AG04450 (cell line): ENCODE measurements at places on chromosomes 2 and 18.

DNA sequence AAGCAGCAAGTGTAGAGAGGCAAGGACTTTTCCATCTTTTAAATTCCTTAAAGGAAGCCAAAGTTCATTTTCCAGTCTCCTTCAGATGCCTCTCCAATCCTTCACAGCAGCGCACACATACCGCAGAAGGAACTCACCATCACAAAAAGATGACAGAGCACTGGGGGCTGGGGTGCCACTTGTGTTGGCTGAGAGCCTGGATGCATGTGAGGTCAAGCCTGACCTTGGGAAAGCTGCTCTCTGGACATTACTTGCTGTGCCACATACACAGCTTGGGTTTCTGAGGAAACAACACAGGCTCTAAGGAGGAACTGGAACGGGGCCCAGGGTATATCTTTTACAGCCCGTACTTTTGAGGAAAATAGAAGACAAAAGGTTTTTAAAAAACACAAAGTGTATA is 364.3 kb upstream of the MEX3C start:
- no peak for DNase-seq

GRCh38 chr2:197513915-197514314 is 2.0 kb upstream of the MOB4 start:
- no peak for DNase-seq

DNA sequence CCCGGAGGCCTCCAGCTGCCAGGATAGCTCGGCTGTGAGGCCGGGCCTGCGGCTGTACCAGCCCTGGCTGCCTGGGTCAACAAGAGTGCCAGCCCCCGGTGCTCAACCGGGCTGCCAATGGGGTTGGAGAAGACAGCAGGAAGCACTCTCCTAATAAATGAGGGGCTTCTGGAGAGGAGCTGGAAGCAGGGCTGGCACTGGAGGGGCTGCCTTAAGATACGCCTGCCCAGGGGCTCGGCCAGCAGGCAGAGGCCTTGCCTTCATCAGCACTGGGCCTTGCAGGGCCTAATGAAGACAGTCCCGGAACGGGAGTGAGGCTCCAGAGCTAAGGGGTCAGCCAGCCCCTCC is 73.6 kb downstream of the TEX51 start:
- no peak for DNase-seq

DNA sequence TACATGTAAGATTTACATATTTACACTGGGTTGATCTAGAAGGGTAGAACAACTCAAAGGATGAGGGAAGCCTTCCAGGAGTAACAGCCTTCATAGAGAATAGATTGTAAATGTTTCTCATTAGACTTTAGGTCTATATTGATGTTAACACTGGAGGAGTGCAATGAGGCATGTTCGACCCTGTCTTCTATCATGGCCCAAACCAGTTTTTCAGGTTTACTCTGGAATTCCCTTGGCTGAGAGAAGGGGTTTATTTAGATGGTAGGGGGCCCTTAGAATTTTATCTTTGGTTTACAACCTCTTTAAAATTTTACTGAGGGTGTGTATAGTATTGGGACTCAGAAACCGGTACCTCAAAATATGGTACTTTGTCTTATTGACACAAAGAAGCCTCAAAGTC is 634.9 kb upstream of the PIK3C3 start:
- no peak for DNase-seq

- DNase-seq: no peak
Observed at GRCh38 chr2:239830121-239831000, 194.8 kb downstream of the NDUFA10 start.

GRCh38 chr2:146987996-146988395 is 856.8 kb upstream of the ACVR2A start:
- DNase-seq: no peak

GRCh38 chr18:37572736-37573135 is 7.1 kb upstream of the CELF4 start:
- no peak for DNase-seq

DNA sequence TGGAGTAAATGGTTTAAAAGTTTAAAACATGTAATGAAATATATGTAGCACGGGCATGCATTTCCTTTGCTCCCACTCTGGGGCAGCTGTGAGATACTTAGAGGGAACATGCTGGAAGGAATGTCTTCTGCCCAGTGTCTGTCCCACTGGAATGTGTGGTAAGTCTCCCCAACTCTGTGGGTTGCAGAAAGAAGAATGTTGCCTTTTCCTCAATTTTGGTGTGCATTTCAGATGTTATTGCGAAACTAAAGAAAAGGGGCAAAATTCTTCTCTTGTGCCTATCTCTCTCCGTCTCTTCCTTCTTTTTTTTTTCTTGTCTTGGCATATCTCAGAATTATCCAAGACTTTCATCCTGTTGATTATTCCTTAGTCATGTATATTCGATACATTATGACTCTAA is 201.1 kb downstream of the SH3RF3 start:
- DNase-seq: no peak

- DNase-seq: peak; percentile 41
Observed at GRCh38 chr2:66872081-66872985, 437.4 kb downstream of the MEIS1 start.

DNA sequence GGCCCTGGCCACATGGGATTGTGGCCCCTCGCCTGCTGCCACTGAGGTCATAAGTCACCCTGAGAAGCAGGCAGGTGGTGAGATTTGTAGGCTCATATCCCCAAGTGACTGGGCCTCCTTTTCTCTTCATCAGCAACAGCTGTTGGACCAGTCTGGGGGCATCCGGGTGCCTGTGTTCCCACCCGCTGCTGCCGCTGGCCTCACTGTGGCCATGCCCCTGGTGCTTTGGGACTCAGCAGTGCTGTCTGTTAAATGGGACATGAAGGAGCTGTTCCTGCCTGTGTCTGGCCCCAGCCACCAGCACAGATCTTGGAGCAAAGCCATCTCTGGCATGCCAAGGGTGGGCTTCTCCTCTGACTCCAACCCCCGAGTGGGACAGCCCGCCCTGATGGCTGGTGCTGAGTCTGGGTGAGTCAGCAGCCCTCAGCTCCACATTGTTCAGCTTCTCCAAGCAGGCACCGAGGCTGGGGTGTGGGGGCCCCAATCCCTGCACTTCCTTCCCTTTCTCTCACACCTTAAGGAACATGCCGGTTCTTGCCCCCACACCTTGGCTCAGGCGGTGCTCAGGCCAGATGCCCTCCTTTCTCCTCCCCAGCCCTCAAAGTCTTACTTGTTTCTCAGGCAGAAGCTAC is 207.9 kb downstream of the GLI2 start:
- no peak for DNase-seq

GRCh38 chr2:146040051-146040450 is 1520.1 kb upstream of the ZEB2 start:
- no peak for DNase-seq

GRCh38 chr2:239200646-239201530 is 199.9 kb downstream of the HDAC4 start:
- no peak for DNase-seq

- no peak for DNase-seq
Observed at GRCh38 chr2:235988271-235989015, 179.7 kb downstream of the GBX2 start.

DNA sequence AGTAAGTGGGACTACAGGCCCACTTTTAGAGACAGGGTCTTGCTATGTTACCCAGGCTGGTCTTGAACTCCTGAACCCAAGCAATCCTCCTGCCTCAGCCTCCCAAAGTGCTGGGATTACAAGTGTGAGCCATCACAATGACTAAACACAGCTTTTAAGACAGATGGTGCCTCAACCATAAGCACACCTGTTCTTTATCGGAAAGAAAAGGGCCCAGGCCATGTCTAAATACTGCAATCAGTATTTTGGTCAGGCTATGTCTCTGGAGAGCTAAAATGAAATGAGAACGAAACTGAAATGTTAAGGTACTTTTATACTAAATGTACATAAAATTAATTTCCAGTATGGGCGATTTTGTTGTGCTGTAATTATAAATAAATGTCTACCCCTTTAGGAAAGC is 69.5 kb upstream of the SPTBN1 start:
- no peak for DNase-seq

DNA sequence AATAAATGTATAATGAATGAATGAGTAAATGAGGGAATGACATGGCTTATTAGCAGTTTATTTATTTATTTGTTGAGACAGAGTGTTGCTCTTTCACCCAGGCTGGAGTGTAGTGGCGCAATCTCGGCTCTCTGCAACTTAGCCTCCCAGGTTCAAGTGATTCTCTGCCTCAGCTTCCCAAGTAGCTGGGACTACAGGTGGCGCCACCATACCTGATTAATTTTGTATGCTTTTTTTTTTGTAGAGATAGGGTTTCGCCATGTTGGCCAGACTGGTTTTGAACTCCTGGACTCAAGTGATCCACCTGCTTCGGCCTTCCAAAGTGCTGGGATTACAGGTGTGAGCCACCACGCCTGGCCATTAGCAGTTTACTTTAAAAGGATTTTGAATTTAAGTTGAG is 100.3 kb upstream of the CAVIN2 start:
- no peak for DNase-seq

DNA sequence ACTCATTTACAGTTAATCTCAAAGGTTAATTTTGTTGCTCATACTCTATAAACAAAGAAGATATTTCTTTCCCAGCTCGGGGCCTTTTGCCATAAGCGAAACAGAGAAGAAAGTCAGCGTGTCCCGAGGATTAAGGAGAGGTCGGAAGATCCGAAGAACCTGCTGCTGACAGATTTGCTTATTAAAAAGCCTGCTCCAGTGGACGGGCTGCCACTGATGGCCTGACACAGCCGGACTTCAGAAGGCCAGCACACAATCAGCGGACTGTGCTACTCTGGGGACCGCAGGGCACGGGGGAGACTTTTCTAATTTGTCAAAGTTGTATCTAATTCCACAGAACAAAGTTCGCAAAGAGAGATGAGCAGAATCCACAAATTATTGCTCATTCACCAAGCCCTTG is 315.4 kb downstream of the ETAA1 start:
- no peak for DNase-seq

DNA sequence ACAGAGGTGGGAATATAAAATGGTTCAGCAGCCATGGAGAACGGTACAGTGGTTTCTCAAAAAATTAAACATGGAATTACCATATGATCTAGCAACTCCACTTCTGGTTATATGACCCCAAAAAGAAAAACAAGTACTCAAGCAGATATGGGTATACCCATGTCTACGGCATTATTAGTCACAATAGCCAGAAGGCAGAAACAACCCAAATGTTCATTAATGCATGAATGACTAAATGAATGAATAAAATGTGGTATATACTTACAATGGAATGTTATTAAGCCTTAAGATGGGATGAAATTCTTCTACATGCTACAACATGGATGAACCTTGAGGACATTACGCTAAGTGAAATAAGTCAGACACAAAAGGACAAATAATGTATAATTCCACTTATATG is 266.8 kb upstream of the FBXO11 start:
- DNase-seq: no peak

- DNase-seq: peak; percentile 30
Observed at GRCh38 chr2:12931186-12931844, 214.6 kb downstream of the TRIB2 start.

GRCh38 chr2:51511002-51511401 is 479.1 kb upstream of the NRXN1 start:
- no peak for DNase-seq

DNA sequence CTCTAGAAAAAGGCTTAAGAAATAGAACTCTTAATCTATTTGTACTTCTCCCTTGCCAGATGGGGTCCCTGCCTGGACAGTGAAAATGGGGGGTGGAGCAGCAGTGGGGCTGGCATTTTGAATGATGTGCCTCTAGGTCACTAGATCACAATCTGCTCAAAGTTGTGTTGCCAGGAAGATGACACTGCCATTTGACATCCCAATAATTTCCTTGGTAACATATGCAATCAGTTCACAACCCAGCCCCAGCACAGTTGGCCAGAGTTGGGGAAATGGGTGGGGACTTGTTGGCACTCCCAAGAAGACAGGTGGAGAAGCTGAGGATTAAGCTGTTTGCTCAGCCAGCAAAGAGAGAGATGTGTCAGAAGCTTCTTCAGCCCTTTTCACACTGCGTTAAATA is 558.3 kb upstream of the KLHL29 start:
- no peak for DNase-seq

GRCh38 chr2:104473546-104473945 is 380.4 kb upstream of the POU3F3 start:
- no peak for DNase-seq

DNA sequence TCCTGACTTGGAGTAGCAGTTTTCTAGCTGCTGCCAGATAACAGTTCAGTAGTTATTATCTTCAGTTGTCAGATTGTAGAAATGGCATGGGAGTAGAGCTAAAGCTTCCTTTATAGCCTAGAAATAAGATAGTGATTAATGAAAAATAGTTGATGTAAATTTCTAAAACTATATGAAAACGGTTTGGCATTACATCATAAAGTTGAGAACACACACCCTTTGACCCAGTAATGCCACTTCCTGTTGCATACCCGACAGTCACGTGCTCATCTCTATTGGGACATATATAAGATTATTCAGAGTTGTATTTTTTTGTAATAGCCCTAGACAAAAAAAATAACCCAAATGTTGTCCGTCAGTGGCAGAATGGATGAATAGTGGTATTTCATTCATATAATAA is 39.4 kb upstream of the ASB1 start:
- DNase-seq: no peak

- peak; percentile 77 for DNase-seq
Observed at GRCh38 chr2:36277146-36277808, 78.3 kb upstream of the CRIM1 start.

DNA sequence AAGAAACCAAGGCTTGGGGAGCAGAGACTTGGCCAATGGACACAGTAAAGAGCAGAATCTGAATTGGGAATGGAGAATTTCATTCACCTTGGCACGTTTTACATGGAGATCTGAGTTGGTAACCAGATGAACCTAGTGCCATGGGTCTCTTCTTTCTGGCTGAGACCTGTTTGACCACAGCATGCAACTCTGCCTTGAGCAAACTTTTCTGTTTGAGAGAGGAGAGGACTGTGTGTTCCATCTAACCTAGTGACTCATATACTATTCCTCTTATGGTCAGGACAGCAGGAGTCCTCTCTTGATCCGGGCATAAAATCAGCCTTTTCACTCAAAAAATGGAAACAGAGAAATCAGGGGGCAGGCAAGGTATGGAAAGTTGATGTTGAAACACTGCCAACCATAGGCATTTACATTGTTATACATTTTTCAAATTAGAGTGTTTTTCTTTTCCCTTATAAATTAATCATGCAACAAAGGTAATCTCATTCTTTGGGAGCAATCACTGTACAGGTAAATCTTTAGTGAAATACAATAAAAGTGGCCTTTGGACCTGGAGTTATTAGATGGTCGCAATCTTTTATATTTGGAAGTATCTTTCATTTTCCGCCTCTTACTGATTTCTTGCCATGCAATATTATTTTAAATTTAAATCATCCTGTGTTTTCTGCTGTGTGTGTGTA is 86.7 kb downstream of the NRP2 start:
- DNase-seq: no peak

- DNase-seq: no peak
Observed at GRCh38 chr2:218079943-218080913, 11.2 kb downstream of the RUFY4 start.

- no peak for DNase-seq
Observed at GRCh38 chr2:54574107-54574859, 118.2 kb downstream of the SPTBN1 start.
